ENCODE measurements at places on chromosomes 3 and 15.

- no peak for DNase-seq
Observed at GRCh38 chr3:124761935-124762660, 31.8 kb downstream of the UMPS start.

- DNase-seq = no peak
Observed at GRCh38 chr3:134228035-134228434, 22.6 kb downstream of the RYK start.

DNA sequence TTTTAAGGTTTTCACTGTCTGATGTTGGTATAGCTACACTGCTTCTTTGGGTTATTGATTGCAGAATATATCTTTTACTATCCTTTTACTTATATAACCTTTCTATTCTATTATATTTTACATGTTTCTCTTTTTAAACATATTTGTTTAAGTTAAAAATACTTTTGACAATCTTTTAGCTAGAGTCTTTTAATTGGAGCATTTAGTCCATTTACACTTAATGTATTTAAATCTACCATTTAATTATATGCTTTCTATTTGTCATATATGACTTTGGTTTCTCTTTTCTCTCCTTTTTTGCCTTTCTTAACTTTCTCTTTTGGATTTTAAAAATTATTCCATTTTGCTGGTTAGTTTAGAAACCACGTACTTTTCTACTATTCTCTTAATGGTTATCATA is 53.7 kb upstream of the PRR23C start:
- no peak for DNase-seq

DNA sequence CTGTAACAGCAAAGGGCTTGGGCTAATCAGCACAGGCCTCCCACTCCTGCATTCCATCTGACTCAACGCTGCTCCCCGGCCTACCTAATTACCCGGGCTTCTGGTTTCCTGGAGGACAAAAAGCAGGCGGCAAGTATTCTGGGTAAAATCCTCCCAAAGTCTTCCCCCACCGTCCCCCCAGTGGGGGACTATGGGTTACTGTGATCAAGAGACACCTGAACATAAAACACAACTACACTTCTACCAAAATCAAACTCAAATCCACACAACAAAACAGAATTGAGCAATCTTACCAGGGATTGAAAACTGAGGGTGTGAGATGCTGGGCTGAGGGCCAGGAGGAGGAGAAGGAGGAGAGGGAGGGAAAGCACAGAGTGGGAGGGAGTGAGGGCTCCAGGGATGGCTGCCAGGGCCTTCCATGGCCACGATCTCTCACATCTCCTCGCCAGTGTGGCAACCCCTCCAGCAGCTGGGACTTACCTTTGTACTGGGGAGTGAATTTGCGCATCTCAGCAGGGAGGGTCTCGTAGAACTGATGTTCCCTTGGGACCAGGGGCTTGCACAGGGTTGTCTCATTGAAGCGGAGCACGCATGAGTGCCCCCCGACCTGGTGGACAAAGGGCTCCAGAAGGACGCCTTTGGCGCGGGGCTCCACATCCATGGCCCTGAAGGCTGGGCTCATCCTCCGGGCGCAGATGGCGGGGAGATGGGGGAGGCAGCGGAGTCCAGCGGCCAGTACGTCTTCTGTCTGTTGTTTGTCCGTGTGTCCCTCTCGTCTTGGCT is 9.1 kb upstream of the NCKIPSD start:
- no peak for DNase-seq

All from stimulated activated CD8-positive, alpha-beta memory T cell treated with anti-CD3 and anti-CD28 coated beads, Interleukin-15, amount 100 ng/mL, for 24 hours (primary cell).